ENCODE measurements at places on chromosomes 2 and 18.

- no peak for DNase-seq
These were observed 117.0 kb downstream of the ZBTB7C start for GRCh38 chr18:48292229-48292628.

- no peak for DNase-seq
These were observed 10.8 kb upstream of the YWHAQ start for GRCh38 chr2:9641641-9642040.

DNA sequence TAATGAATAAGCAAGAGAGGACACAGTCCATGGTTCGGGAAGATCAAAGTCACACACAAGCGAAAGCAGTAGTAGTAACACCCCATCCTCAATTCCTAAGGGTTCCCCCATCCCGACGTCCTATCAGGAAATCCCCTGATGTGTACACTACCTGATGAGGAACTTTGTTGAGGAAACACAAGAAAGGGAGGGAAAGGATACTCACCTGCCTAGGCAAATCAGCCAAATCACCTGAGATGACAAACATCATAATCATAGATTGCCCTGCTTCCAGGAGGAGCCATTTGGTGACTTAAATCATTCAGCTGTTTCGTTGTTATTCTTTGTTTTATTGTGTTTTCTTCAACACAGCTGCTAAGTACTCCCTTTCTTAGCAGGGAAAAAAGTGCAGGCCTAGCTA is 55.5 kb upstream of the SPOPL start:
- no peak for DNase-seq

DNA sequence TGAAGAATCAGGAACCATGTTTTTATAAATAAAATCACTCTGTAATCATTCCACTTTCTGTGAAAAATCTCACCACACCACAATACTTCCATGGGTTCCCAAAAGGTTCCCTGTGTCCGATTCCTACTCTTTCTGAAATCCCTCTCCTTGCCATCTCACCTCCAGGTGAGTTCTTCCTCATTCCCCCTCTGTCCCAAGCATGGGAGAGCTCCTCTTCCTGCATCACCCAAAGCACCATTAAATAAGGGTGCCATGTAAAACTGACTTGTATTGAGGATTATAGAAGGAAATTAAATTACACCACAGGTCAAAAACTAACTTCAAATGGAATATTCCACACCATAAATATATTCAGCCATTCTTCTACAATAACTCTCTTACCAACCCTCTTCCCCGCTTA is 55.8 kb upstream of the ETAA1 start:
- DNase-seq: no peak

All from SHP77 treated with DMSO at 0.1 percent for 48 hours (cell line).